ENCODE measurements at places on chromosomes 16 and 17.

GRCh38 chr16:70018254-70018653, 67.1 kb downstream of the CLEC18A start:
- no peak for DNase-seq

- DNase-seq, result no peak
Observed at GRCh38 chr16:50408001-50408561, 39.3 kb upstream of the BRD7 start.

DNA sequence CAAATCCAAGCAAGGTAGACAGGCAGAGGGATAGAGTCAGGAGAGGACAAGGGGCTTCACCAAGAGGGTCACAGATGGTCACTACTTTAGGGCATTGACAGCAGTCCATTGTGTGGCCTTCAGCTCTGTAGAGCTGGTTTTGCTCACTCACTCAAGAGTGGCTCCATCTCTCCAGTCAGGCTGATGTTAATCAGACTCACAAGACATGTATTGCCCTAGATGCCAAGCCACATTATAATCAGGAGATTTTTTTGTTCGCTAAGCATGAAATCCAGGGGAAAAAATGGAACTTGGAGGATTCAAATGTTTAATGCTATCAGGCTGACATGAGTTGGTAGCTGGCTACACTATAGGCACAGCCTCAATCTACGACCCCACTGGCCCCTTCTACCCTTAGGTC, 32.5 kb downstream of the CD300LF start:
- DNase-seq, result no peak

- no peak for DNase-seq
Observed at GRCh38 chr17:55625521-55625920, 97.1 kb downstream of the TMEM100 start.

GRCh38 chr16:83301971-83302370, 505.8 kb upstream of the HSBP1 start:
- no peak for DNase-seq

- DNase-seq, result peak; percentile 41
Observed at GRCh38 chr16:85086347-85087291, 25.7 kb downstream of the CIBAR2 start.

DNA sequence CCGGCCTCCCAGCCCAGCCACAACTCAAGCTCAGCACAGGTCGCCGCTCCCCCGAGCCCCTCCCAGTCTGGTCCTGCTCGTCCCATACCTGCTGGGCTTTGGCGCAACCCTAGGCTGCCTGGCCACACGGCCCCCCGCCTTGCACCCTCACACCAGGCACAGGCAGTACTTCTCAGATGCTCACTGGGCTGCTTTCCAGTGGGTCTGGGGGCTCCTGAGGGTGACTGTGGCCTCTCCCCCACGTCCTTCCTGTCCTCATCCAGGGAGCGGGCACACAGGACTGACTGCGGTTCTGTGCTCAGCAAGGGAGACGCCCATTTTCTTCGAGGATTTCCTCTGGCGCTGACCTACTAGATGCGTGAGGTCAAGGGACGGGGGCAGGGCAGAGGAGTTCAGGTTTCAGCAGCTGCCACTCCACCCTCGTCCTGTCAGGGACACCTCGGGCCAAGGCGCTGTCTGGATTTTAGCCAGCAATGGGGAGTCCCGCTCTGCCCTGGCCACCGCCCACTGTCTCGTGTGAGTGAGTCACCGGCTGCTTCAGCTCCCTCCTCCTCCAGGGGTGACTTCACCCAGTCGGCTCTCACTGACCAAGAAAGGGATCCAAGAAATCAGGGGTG, 115.8 kb downstream of the NPIPB11 start:
- no peak for DNase-seq

- DNase-seq, result no peak
Observed at GRCh38 chr17:50864747-50865059, 1.5 kb downstream of the TOB1 start.

- no peak for DNase-seq
Observed at GRCh38 chr16:3837851-3838586, 42.5 kb downstream of the CREBBP start.

- no peak for DNase-seq
Observed at GRCh38 chr16:67995423-67995822, 3.9 kb downstream of the DPEP2 start.

DNA sequence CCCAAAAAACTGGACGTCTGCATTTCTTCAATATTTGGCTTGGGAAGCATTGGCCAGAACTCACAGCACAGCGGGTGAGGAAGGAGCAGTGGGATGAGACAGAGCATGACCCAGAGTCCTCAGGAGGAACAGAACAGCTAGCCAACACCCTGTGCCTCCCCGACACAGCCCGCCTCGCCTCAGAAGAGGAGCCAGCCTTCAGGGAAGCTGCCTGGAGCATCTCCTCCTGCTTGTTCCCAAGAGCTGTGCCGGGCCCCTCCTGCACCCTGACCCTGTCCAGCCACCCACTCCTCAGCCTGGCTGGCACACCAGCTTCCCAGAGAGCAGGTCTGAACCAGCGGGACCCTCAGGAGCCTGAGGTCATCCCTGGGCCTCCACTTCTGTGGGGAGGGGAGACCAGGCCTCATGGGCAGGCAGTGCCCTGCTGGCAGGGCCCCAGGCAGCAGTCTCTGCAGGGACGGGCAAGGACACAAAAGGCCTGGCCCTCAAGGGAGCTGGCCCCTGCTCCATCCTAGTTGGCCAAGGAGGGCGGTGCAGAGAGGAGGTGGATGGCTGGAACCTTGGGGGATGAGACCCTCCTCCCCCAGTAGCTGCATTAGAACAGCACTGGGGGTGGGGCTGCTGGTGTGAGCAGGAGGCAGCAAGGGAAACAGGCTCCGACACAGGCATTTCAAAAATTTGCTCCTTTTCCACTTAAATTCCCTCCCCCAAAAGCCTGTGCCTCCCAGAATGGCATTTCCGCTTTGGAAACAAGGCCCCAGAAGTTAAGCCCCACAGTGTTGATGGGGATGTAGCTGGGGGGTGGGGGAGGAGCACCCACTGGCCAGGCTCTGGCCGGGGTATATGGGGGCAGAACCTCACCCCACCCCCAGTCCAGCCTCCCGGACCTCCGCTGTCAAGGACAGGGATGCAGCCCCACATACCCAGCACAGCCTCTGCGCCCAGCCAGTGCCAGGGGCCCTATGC, 1.8 kb upstream of the BCAR1 start:
- no peak for DNase-seq

- no peak for DNase-seq
Observed at GRCh38 chr16:21590287-21590686, 9.1 kb upstream of the METTL9 start.

- no peak for DNase-seq
Observed at GRCh38 chr17:73069841-73070240, 22.6 kb downstream of the SLC39A11 start.

Measured in NCI-H510A (cell line).